ENCODE measurements at places on chromosomes 11 and 22.
A peak's percentile ranks its signal among the peaks of the same experiment; 100 is the strongest.

DNA sequence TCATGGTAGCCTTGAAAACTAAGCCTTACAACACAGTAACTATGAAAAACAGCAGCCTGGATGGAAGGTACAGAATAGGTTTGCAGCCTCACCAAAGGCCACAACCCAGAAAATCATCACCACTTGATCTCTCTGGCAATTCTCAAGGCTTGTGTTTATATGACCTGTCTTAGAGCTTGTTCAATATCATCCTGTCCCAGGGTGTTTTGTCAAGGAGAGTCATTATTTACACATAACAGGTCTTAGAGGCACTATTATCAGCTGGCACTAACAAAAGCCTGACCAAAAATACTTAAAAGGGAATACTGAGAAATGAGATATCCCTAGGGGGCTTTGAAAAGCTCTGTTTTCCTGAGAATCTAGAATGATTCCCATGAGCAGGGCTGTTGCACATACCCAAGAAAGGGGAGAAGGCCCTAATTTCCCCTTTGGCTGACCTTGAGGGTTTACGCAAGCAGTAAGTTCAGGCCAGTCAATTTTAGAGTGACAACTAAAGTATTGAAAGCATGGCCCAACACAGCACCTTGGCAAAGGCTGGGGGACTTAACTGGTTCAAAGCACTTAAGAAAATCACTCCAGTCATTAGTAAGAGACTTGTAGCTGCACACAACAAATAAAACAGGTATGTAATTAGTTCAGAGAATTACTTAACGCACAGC lies 7.9 kb downstream of the SC5D start:
- DNase-seq, result no peak

DNA sequence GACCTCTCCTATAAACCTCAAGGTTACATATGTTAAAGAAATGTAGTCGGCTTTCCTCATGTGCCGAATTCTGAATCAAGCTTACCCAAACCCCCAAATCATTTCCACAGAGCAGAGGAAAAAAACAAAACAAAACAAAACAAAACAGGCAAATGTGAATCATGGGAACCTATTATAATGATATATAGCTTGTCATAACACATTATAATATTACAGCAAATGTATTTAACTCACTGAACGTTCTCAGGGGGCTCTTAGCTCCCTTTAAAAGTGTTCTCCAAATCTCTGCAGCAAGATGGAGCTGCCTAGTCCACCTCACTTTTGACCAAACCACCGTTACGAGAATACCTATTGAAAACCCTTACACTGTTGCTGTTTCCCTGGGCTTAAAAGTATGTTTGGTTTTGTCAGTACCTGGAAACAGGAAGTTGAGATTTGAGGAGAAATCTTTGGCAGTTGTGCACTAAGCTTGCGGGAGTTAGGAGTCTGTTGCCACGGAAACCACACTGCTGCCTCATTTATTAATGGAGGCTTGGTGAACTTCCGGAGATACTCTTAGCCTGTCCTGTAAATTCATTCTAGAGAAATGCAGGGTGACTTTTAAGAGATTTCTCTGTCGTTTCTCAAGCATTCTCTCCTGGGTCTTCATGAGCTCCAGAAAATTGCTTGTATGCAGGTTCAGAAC lies 167.0 kb upstream of the RASSF10 start:
- peak; percentile 67 for DNase-seq

DNA sequence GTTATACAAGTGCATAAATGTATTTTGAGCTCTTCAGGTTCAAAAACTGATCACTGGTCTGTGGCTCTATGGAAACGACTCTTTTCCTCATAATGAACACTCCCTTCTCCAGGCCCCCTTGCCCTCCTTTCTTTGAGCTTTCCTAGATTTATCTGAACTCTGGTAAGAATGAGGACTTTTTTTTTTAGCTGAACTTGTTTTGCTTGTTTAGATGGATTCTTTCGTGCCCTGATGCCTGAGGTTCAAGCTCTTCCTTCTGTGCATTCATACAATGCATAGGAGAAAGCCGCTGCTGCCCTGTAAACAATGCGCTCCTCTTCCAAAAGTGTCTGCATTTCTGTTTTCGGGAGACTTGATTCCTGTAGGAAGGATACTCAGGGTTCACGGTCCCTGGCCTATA lies 205.1 kb downstream of the TENM4 start:
- DNase-seq, result no peak

GRCh38 chr11:62652161-62653006 lies 718 bp downstream of the INTS5 start:
- DNase-seq, result no peak

- DNase-seq, result peak; percentile 84
These were observed 72.1 kb downstream of the RNF169 start for GRCh38 chr11:74820763-74821162.

DNA sequence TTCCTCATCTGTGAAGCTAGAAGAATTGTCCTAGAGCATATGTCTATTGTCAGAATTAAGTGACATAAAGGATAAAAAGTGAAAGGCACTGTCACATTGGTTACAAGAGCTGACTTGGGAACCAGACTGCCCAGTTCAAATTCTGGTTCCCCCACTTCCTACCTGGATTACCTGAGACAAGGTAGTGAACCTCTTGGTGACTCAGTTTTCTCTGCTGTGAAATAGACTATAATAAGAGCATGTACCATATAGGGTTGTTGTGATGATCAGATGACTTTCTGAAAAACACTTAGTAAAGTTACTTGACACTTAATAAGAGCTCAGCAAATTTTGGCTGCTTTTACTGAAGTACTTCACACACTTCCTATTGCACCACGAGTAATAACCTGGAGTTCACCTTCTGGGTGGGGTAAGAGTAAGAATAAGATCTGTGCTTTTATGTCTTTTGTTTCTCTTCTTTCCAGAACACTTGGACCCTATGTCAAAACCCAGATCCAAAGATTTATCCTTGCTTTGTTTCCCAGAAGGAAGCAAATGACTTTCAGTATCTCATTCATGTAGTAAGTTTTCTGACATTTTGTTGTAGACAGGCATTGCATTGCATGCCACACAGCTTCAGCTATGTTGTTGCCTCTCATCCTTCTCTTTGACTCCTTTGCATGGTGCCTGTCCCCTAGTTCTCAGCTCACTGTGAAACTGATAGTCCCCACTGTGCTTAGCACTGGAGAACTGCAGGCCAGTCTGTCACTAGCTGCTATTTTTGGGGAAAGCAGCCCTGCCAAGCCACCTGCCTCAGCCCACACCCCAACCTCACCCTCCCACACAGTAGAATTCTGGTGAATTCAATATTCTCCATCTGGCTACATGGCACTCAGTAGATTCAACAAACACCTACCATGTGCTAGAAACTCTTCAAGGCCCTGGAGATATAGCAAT lies 121.8 kb upstream of the POU2AF2 start:
- no peak for DNase-seq

DNA sequence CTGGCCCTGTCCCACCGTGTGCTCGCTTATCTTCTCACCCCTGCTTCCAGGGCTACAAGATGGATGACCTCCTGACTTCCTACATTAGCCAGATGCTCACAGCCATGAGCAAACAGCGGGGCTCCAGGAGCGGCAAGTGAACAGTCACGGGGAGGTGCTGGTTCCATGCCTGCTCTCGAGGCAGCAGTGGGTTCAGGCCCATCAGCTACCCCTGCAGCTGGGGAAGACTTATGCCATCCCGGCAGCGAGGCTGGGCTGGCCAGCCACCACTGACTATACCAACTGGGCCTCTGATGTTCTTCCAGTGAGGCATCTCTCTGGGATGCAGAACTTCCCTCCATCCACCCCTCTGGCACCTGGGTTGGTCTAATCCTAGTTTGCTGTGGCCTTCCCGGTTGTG lies 86.5 kb downstream of the MYO7A start:
- DNase-seq, result no peak

DNA sequence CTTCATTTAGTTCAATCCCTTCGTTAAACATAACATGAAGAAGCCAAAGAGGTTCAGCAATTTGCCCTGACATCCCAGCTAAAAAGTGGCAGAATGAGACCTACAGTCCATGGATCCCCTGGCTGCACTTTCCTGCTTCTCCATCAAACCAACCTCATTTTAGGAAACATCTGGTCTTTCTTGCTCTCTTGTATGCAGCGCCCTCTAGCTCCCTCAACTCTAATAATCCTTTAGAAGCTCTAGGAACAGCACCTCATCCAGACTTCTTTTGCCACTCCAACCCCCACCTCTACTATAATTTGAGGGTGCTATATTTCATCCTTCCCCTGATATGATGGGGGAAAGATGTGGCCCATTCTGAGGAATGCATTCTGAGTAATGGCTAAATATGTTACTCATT lies 7.4 kb downstream of the CNTF start:
- peak; percentile 29 for DNase-seq

DNA sequence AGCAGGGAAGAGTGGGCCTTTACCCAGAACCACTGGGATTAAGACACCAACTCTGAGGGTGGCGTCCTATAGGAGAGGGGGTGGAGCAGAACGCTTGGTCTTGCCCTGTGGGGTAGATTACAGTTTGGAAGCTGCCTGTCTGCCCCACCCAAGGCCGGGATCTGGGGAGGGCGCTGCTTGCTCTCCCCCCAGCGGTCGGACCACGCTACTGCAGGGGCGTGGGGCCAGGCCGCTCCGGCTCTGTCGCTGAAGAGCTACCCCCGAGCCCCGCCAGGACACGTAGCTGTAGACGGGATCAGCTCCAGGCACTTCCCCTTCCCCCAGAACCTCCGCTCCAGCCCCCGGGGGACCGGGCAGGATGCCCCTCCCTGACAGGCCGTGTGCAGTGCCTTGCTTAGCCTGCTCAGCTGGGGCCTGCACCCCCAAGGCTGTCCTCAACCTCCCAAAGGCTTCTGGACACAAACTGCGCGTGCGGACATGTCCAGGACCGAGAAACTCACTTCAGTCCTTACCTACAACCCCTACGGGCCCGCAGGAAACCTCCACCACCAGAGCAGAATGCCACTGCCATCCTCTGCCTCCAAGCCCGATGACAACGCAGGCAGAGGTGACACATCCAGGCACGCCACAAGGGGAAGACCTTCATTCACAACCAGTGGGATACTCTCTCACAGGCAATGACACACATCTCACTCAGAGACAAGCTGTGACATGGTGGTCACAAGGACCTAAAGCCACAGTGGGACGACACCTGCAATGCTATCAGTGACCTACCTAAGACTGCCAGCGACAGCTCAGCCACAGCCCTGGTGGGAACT lies 3.6 kb downstream of the AHNAK start:
- peak; percentile 87 for DNase-seq

DNA sequence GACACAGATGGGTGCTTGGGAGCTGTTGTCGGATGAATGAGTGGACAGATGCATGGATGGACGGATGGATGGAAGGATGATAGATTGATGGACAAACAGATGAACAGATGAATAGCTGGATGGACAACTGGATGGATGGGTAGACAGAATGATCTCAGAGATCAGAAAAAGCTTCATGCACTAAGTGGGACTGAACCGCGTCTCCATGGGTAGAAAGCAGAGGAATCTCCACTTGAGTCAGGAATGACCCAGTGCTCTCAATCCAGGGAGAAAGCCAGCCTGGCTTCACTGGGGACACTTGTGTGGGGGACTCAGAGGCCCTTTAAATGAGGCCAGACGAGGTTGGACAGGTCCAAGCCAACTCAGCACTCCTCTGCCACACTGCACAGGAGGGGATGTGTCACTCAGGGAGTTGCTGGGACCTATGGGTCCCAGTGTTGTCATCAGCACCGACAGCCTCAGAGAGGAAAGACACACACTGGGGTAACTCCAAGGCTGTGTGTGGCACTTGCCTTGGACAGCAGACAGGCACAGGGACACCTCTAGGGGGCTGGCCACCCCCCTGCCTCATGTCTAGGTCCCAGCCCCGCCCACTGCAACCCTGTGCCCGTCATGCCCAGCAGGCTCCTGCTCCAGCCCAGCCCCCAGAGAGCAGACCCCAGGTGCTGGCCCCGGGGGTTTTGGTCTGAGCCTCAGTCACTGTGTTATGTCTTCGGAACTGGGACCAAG lies 5.6 kb downstream of the IGLL5 start:
- no peak for DNase-seq

DNA sequence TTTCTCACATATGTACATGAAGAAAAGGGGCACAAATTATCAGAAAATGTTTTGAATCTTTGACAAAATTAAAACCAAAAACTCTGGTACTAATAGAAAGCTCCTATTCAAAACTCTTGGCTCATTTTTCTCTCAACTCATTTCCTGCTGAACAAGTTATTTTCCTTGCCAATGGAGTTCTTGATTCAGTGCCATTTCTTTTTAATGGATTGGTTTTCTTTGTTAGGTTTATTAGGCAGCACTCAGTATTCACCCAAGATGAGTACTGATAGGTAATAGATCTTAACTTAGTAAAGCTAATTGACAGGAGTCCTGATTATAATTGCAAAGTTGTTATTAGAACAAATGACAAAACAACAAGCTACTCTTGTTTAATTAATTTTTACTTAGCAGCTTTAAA lies 279.4 kb upstream of the PDGFD start:
- DNase-seq, result no peak

DNA sequence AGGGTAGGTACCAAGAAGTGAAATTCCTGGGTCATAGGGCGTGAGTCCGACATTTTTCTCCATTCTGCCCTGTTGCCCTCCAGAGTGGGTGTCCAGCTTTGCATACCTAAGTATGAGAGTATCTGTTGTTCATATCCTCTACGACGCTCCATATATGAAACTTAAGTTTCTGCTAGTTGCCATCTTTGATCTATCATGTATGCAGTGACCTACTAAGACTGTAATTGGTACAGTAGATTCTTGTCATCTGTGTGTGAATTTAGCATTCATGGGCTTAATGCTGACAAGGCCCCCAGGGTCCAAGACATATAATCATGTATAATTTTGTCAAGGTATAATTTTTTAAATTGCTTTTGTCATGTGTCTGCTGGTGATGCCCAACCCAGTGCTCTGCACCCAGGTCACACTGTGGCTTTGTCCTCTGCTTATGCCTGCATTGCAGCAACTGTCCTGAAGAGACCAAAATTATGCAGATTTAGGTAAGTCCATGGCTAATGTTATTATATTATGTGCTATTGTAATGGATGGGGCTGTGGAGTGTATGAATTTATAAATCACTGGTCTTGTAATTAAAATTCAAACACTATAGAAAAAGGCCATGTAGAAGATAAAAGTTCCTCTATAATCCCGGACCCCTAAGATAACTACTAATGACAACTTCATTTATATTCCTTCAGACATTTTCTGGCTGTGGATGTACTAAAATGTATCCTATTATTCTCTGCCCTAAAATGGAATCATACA lies 12.2 kb downstream of the NEAT1 start:
- DNase-seq, result no peak

GRCh38 chr11:115941481-115941993 lies 437.3 kb upstream of the CADM1 start:
- peak; percentile 99 for DNase-seq

DNA sequence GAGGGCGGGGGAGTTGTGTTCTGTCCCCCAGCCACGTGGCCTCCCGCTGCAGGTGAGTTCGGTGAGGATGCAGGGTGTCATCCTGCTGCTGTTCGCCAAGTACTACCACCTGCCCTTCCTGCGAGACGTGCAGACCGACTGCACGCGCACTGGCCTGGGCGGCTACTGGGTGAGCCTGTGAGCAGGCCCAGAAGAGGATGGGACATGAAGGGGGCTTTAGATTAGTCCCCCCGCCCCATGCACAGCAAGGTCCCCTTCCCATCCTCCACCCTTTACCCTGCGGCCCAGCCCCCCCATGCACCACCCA lies 4.1 kb downstream of the INPP5J start:
- DNase-seq, result no peak

GRCh38 chr11:131077340-131077739 lies 161.1 kb upstream of the SNX19 start:
- peak; percentile 48 for DNase-seq
